ENCODE measurements at places on chromosomes 5 and 9. TPM values are rescaled to one million over a fixed set of nuclear protein-coding genes. Genes with fewer than 3 reads are reported as not detected.

Gene NR2F1
- total RNA-seq = 23.9 TPM

DNA sequence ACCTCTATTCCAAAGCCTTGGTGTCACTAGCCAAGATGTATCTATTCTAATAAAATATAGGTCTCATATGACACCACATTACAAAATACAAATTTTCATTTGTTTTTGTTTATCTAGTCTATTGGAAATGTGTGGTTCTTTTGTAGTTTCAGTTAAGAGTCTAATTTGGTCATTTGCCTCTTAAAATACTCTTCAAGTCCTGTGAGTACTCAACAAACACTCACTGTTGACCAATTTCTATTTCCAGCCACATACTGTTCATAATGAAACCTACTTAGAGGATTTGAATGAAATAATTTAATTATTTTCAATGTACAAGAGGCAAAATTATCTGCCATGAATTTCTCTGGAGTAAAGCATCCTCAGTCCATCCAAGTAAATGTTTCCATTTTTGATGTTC is 40.6 kb downstream of the SLC1A3 start:
- no peak for DNase-seq

- DNase-seq = no peak
Measured at GRCh38 chr9:126144603-126145456, 181.8 kb upstream of the MVB12B start.

- DNase-seq = no peak
Measured at GRCh38 chr9:83155733-83156132, 92.8 kb upstream of the RASEF start.

GRCh38 chr5:17277907-17278306 is 60.5 kb downstream of the BASP1 start:
- no peak for DNase-seq

GRCh38 chr9:74760031-74760700 is 127.6 kb downstream of the TRPM6 start:
- no peak for DNase-seq

DNA sequence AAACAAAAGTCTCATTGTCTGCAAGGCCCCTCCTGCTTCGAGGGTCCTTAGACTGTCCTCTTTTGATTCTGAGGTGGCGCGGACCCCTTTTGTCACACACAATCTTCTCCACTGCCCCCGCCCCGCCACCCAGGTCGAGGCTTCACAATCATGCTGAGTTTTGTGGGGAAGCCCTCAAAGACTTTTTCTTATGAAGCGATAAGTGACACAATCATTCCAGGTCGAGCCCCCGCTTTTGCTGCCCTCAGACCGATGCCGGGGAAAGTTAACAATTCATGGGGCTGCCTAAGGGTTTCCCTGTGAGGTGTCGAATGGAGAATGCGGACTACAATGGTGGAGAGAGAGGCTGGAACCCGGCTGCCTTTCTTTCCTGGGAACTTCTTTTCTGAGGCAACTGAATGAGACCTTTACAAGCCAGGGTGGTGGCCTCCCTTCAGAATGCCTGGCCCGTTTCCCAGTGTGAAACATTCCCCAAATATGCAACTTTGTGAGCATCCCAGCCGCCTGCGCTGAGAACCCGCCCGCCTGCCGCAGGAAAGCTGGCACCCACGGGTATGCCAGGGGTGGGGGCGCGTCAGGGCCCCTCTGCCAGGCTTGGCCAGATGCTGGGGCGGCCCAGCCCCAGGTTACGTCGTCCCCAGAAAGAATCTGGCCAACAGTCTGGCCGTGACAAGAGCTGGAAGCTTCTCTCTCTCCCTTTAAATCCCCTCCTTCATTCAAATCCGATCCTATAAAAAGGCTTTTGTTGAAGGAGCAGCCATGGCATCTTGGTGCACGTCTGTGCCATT is 71.9 kb downstream of the MAP1B start:
- no peak for DNase-seq

Gene TGFBI
- total RNA-seq = 6.5 TPM

- no peak for DNase-seq
Measured at GRCh38 chr5:127583866-127584265, 65.0 kb upstream of the CTXN3 start.

DNA sequence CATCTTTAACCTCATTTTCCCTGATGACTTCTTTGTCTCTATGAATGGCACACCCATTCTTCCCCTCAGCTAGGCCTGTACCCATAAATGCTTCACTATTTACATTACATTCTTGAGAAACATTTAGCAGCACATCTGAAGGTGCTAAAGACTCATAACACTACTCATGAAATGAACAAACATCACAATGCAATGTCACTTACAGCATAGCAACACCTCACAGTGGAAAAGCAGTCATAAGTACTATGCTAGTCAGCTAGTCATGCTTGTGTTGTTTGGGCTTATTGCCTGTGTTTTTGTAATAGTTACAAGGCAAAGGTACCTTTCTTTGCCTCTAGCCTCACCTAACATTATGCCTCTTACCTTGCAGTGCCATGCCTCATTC is 228.9 kb downstream of the KIAA0825 start:
- no peak for DNase-seq

DNA sequence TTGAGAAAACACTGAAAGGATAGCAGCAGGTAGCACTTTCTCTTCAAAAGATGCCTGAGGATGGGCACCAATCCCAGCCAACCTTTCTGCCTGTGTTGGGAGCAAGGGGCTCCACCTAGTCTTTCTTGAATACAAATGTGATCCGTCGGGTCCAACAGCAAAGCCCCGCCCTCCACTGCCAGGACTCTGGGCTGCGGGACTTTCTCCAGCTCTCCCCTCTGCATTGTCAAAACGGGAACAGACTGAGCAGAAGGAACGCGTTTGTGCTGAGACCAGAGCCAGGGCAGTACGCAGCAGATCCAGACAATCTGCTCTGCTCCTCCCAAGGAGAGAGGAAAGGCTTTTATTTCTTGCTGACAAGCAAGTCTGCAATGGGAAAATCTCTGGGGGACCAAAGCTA is 139.7 kb downstream of the SEC61B start:
- no peak for DNase-seq

DNA sequence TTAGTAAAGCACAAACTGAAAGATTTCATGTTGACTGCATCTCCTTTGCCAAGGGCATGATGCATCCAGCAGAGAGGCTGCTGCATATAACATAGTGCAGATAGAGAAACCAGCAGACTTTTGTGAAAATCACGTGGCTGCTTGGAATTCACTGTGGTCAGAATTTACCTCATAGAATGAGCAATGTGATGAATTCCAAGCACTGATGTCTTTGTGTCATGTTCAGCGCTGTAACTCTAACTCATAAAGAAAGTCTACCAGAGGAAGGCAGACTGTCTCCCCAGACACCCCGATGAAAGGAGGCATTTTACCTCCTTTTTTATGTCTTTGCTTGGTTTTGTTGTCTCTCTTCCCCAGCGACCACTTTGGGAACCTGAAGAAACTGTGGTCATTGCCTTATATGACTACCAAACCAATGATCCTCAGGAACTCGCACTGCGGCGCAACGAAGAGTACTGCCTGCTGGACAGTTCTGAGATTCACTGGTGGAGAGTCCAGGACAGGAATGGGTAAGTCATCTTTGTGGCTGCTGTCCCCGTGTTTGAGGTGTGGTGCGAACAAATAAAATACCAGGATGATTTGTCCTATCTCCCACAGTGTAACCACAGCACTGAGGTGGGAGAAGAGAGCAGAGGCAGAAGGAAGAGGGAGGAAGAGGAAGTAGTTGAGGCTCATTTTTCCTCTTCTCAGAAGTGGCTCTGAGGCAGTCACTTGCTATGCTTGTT is 42.0 kb downstream of the ITK start:
- no peak for DNase-seq

DNA sequence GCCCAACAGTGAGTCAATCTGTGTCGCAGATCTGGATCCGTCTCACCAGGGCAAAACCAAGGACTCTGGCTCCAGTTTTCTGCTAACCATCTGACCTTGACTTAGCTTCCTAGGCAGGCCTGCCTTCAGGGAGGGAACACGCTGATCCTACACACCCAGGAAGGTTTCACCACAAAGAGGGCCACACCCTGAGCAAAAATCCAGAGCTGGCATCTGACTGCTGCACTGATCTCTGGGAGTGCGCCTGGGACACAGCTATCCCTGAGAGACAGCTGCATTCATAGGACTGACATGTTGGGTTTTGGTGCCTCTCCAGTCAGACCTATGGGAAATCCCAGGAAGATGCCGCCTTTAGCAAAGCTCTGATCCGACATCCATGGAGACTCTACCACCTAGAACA is 47.5 kb downstream of the CDK5RAP2 start:
- no peak for DNase-seq

DNA sequence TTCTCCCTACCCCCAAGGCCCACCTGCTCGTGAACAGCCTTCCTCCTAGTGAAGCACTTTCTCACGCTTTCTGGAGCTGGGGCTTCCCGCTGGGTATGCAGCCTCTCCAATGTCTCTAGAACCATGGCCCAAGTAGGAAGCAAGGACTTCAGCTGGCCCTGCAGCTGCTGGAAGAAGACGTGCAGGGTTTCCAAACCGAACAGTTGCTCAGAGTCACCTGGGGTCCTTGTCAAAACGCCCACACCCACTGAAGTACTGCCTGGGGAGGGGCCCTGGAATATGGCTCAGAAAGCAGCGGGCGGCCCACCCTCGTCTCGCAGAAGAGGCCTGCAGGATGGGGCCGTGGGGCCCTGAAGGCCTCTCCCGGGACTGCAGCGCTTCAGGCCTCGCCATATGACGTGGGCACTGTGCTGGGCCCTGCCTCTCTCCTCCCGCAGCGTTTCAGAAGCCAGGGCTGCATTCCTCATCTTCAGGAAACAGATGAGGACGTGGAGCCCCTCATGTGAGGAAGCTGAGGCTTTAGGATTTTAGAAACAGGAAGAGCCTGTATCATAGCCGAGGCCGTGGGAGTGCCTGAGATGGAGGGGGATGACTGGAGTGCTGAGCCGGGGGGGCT is 116.0 kb upstream of the LMX1B start:
- DNase-seq = no peak

- no peak for DNase-seq
Measured at GRCh38 chr9:9079473-9079872, 1279.9 kb upstream of the DMAC1 start.

- peak; percentile 26 for DNase-seq
Measured at GRCh38 chr5:116502616-116503015, 72.0 kb downstream of the SEMA6A start.

- DNase-seq = no peak
Measured at GRCh38 chr5:13814301-13814700, 130.2 kb downstream of the DNAH5 start.

Measured in endothelial cell of umbilical vein (primary cell).